ENCODE measurements at places on chromosomes 12 and 14. TPM values are rescaled to one million over a fixed set of nuclear protein-coding genes. Genes with fewer than 3 reads are reported as not detected.

The TBC1D30 gene
- total RNA-seq = 18.0 TPM

GRCh38 chr14:62289471-62289870 is 527.3 kb downstream of the SNAPC1 start:
- no peak for DNase-seq

The TPH2 gene
- not detected for total RNA-seq

The CLEC9A gene
- 0.31 TPM for total RNA-seq

All from upper lobe of left lung (tissue), 6 donors.